ENCODE measurements at places on chromosomes 4 and X.

DNA sequence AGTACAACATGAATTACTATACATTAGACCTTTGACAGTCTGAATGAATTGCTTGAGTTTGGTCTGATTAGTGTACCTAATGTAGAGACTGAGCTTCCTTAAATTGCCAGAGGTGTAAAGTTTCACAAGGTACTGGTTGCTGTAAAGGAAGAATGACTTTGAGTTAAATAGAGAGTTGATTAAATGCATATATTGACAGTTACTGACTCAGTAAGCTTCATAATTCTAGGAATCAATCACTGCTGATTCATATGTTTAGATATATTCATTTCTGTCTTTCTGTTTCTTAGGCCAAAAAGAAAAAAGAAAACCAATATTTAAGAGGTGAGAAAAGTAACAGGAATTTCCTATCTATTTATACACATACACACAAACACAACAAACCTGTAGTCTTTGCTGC is 16.2 kb upstream of the ART3 start:
- DNase-seq = no peak

- no peak for DNase-seq
These were observed 9.0 kb upstream of the IGFBP7 start for GRCh38 chr4:57119054-57119651.

DNA sequence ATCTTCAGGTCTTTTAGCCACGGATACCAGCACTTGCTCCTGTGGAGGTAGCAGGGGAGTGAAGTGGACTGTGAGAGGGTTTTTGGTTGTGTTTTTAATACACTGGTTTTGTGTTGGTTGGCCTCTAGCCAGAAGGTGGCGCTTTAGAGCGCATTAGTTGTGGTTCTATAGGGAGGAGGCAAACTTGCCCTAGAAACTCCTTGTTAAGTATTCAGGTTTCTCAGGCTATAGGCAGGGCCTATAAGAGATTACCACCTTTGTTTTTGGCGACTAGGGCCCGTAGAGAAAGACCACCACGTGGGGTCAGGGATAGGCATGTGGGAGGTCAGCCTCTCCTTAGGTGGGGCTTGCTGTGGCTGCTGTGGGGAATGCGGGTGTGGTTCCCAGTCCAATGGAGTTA is 221.6 kb upstream of the SPANXN4 start:
- no peak for DNase-seq

DNA sequence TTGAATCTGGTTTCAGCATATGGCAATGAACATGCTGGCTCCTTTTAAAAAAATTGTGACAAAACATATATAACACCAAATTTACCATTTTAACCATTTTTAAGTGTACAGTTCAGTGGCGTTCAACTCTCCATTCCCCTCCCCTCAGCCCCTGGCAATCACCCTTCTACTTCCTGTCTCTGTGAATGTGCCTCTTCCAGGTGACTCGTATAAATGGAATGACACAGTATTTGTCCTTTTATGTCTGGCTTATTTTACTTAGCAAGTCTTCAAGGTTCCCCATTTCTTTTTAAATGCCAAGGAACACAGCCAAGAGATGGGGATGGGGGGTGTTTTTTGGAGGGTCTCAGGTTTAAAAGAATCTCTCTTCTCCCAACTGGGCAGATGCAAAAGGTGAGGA is 35.4 kb upstream of the BCLAF3 start:
- no peak for DNase-seq

- no peak for DNase-seq
These were observed 1.6 kb downstream of the TMEM187 start for GRCh38 chrX:153974003-153974725.

GRCh38 chr4:38534344-38535045 is 129.5 kb upstream of the KLF3 start:
- no peak for DNase-seq

- no peak for DNase-seq
These were observed 29.6 kb downstream of the RAB40AL start for GRCh38 chrX:102966701-102967100.
